Skin of body (tissue), 3 donors: ENCODE measurements at places on chromosomes 3 and 15. TPM values are rescaled to one million over a fixed set of nuclear protein-coding genes. Genes with fewer than 3 reads are reported as not detected.

The FEZF2 gene
- total RNA-seq = not detected

The FBXW12 gene
- not detected for total RNA-seq

The REC114 gene
- total RNA-seq = not detected

The STRA6 gene
- total RNA-seq = 0.49 TPM

The TMEM212 gene
- not detected for total RNA-seq

The GBE1 gene
- total RNA-seq = 31.9 TPM

The PAQR9 gene
- not detected for total RNA-seq

The FBXL2 gene
- total RNA-seq = 13.8 TPM

The SERPINI2 gene
- total RNA-seq = not detected

The NR2E3 gene
- 0.79 TPM for total RNA-seq

The ABCF3 gene
- 46.3 TPM for total RNA-seq

The ERC2 gene
- total RNA-seq = 2.5 TPM

The GUCA1C gene
- total RNA-seq = not detected

The TM4SF1 gene
- 191 TPM for total RNA-seq

The ACKR2 gene
- 1.6 TPM for total RNA-seq

The ST8SIA2 gene
- total RNA-seq = 3.2 TPM

The CACNA2D3 gene
- total RNA-seq = 1.2 TPM

The HPS3 gene
- total RNA-seq = 11.5 TPM

The AZI2 gene
- total RNA-seq = 82.4 TPM

The TBC1D23 gene
- total RNA-seq = 59.4 TPM

The MFGE8 gene
- 51.5 TPM for total RNA-seq

The SNX22 gene
- 0.99 TPM for total RNA-seq

The CATSPER2 gene
- total RNA-seq = 1.8 TPM

The RASL12 gene
- 12.5 TPM for total RNA-seq

The IL17RC gene
- 22.2 TPM for total RNA-seq

The UBP1 gene
- total RNA-seq = 58.2 TPM

The USP50 gene
- 1.5 TPM for total RNA-seq

The ADGRG7 gene
- total RNA-seq = 0.10 TPM

The GPR149 gene
- total RNA-seq = not detected

The TRH gene
- total RNA-seq = not detected

The ADCY5 gene
- 4.0 TPM for total RNA-seq

The B3GNT5 gene
- 23.4 TPM for total RNA-seq

The ZNF35 gene
- total RNA-seq = 10.8 TPM

The FRMD5 gene
- 0.69 TPM for total RNA-seq

The CHRNA3 gene
- total RNA-seq = 0.39 TPM

The SUSD5 gene
- 3.3 TPM for total RNA-seq

The CFAP92 gene
- 0.30 TPM for total RNA-seq

The CRABP1 gene
- total RNA-seq = 9.0 TPM

The MRAS gene
- 22.2 TPM for total RNA-seq

The CFAP100 gene
- total RNA-seq = not detected

The CFAP161 gene
- total RNA-seq = 0.30 TPM

The UBA7 gene
- 16.3 TPM for total RNA-seq

The CLDN16 gene
- 0.69 TPM for total RNA-seq

The SCN11A gene
- 1.9 TPM for total RNA-seq

The CDHR4 gene
- not detected for total RNA-seq
